ENCODE measurements at places on chromosomes 12 and 14.

GRCh38 chr14:74141703-74142102, 56.9 kb downstream of the LIN52 start:
- no peak for DNase-seq

DNA sequence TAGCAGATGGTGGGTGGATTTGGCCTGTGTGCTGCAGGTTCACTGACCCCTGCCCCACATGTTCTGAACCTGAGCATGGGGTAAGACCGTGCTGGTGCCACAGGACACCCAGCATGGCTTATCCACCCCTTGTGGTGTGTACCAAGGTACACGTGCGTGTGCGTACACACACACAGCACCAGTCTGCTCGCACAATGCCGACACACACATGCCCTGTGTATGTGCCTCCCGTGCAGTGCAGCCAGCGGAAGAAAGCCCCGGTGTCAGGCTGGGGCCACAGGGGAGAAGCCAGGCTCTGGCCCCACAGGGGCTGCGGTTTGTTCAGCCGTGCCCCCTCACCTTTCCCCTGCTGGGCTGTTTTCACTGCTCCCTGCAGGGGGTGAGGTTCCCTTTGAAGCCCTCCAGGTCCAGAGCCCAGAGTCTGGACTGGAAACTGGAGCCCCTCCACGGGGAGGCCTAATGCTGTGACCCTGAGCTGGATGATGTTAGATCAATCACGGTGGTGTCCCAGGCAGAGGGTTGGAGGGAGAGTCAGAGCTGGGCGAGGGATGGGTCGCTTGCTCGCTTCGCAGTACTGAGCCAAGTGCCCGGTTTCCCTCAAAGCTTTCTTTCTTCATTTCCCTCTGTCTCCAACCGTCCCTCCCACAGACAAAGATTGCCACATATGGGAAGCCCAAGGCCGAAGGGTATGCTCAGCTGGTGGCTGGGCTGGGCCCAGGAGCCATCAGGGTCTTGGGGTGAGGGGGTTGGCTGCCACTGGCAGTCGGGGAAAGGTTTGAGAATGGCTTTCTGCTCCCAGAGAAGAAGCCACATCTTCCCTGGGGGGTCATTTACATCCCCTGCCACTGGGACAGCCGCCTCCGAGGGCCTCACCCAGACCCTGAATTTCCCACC, 6.2 kb downstream of the DTX1 start:
- no peak for DNase-seq

- no peak for DNase-seq
Observed at GRCh38 chr14:51871846-51872245, 11.4 kb downstream of the GNG2 start.

GRCh38 chr14:35632676-35633075, 98.7 kb downstream of the INSM2 start:
- DNase-seq = no peak

GRCh38 chr14:32939254-32940065, 781 bp downstream of the NPAS3 start:
- peak; percentile 39 for DNase-seq
